ENCODE measurements at places on chromosomes 7 and 10.
A peak's percentile ranks its signal among the peaks of the same experiment; 100 is the strongest.

- peak; percentile 79 for DNase-seq
Measured at GRCh38 chr7:87416682-87417587, 58.5 kb downstream of the ABCB4 start.

DNA sequence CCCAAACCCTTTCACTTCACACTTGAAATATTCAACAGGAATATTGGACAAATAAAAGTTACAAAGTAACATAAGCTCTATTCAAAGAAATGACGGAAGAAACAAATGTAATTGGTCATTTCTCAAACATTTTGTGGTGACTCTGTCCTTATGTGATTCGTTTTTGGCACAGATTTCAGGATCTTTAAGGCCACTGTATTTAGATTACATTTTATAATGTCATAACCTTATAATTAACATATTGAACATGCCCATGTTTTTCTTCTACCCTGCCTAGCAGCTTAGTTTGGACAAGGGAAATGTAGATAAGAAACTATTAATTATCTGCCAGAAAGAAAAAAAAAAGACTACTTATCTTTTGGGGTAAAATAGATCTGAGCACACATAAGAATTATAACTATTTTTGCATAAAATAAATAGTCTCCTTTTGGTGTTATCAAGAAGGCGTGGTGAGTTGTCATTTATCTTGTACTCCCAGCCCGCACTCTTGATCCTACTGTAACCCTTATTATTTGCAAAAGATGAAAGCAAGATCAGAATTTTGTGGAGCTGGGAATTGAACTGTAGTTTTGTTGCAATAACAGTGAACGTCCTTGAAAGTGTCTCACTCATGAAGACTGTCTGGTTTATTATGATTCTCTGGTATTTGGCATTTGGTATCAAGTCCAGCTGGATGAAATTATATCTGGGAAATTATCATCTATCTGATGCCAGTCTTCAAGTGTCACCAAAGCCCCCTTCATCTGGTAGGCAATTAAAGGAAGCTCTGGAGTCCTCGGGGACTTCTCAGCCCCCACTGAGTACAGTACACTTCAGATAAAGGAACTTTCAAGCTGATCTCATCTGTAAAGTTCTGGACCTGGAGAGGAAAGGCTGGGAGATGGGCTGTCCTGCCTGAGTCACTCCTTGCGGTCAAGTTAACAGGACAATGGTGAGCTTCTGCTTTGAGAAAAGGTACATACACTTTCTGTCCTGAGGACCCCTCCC, 175.7 kb upstream of the INHBA start:
- DNase-seq: peak; percentile 46

- DNase-seq: no peak
Measured at GRCh38 chr10:92267343-92267742, 23.5 kb downstream of the CPEB3 start.

- DNase-seq: no peak
Measured at GRCh38 chr7:2494191-2495130, 18.3 kb upstream of the GRIFIN start.
